ENCODE measurements at places on chromosomes 2 and 18. TPM values are rescaled to one million over a fixed set of nuclear protein-coding genes. Genes with fewer than 3 reads are reported as not detected.

HOXD1 gene
- total RNA-seq = not detected

DCDC2C gene
- total RNA-seq = not detected

CNRIP1 gene
- total RNA-seq = 46.9 TPM

FBLN7 gene
- total RNA-seq = 3.2 TPM

MYCN gene
- not detected for total RNA-seq

TPO gene
- not detected for total RNA-seq

ANKRD53 gene
- 6.5 TPM for total RNA-seq

XDH gene
- 3.1 TPM for total RNA-seq

CDH20 gene
- 0.09 TPM for total RNA-seq

PTH2R gene
- 0.33 TPM for total RNA-seq

FER1L5 gene
- total RNA-seq = 0.98 TPM

ITPRIPL1 gene
- 3.4 TPM for total RNA-seq

CTAGE1 gene
- not detected for total RNA-seq

CETN1 gene
- total RNA-seq = not detected
